ENCODE measurements at places on chromosomes 13 and 19.

- DNase-seq: no peak
Measured at GRCh38 chr13:112772929-112773328, 83.1 kb downstream of the ATP11A start.

DNA sequence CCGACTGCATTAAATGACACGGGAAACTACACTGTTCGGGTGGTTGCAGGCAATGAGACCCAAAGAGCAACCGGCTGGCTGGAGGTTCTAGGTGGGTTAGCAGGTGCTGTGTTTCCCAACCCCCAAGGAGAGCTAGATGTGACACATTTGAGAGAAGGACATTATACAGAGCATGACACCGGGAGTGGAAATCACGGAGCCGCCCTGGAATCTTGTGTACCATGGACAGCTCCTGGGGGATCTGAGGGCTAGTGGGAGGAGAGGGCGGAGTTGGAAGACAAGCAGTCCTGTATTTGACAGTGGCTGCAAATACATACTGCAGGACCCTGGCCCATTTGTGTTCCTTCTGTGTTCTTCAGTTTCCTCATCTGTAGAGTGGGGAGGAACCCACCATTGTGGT lies 2.3 kb downstream of the CEACAM18 start:
- DNase-seq: no peak

DNA sequence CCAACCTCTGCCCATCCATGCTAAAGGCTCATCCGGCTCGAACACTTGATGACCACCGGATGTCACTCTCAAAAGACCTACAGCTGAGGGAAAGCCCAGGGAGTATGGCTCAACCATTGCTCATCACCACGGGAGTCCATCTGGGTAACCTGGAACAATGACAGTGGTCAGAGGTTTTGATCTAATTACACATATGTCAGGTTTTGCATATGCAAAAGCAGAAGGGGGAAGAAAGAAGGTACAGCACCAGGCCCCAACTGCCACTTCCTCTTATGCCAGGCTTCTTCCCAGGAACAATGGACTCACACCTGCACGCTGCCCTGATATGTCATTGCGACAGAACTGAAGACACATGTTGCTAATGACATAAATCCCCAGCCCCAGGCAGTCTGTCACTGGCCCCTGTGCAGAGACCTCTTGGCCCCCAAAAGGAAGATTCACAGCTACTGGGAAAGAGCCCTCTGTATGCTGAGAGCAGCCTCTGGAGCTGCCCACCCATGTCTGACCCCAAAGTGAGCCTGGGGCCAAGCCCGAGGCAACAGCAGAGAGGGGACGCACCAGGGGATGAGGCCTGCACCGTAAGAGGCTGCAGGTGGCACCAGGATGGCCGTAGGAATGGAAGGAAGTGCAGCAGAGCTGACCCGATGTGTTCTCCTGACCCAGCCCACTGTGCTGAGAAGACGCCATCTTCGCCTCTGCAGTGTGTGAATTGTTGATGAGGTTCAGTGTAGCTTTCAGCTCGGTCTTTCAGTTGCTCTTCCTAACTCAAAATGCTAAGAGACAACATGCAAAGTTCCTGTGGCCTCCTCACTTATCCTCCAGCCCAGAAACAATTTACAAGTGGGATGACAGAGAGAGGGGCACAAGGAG lies 26.3 kb downstream of the EPS15L1 start:
- DNase-seq: no peak

GRCh38 chr19:31664096-31664495 lies 314.9 kb upstream of the TSHZ3 start:
- DNase-seq: no peak

- no peak for DNase-seq
Measured at GRCh38 chr13:48038761-48039160, 1.2 kb downstream of the NUDT15 start.

- DNase-seq: no peak
Measured at GRCh38 chr13:61113140-61113658, 302.4 kb downstream of the PCDH20 start.

DNA sequence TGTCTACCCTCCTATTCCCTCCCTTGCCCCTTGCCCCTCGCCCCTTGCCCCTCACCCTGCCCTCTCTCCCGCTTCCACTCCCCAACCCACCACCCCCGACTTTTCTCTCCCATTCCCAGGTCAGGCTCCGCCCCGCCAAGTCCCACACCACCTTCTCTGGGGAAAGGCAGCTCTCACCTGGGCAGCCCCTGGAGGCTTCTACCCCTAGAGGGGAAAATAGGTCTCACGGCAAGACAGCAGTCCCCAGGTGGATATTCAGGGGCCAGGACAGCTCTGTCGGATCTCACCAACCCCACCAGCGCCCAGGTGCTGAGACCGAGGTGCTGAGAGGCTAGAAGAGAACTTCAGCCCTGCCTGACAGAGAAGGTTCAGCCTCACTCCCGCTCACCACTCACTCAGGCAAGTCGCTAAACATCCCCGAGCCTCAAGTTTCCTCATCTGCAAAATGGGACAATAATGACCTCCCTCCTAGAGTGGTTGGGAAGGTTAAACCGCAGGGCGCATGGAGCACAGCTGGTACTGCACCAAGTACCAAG lies 1.4 kb upstream of the ERFL start:
- no peak for DNase-seq

DNA sequence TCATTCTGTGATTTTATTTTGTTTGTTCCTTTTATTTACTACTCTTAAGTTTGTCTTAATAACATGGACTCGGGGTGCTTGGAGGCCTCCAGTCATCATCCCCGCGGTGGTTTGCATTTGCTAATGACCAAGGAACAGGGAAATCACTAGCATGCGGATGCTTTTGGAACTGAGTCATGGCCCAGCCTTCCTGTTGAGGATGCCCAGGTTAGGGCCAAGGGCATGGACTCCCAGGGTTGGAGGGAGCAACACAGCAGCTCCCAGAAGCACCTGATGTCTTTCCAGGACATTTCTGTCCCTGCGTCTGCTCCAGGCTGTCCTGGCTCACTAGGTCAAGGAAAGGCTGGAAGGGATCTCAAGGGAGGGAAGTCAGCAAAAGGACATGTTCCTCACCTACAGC lies 423.7 kb upstream of the TSHZ3 start:
- no peak for DNase-seq

DNA sequence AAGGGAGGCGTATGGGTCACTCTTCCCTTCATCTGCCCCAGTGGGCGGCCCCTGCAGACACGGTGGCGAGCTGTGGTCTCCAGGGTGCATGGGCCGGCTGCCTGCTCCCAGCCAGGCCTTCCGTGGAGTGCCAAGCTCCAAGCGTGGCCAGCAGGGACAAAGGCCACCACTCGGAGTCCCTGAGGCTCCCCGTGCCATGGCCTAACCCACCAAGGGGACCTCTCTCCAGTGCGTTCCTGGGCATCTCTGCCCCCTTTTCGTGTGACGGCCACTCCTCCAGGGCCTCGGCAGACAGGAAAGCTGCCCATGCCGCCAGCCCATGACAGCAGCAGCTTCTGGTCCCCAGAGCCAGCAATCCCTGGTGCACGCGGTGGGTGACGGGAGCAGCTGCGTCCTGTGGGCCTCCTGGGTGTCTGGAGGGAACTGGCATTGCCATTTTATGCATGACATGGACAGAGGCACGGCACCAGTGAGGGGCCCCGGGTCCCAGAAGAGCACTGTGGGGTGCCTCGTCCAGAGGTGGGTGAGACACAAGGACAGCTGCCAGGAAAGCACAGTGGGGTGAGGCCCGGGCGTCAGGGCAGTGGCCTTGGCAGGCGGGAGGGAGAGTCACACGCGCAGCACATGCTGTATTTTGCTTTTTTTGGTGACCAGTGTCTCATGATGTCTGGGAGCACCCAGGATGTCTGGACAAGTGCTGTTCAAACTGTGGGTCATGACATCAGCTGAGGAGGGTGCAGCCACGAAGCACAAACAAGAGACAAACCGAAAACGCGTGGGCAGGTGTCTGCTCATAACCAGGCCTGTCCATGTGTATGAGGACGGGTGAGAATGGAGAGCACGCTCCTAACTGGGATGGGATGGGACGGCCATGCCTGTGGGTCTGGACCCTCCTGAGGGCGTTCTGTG lies 32.3 kb downstream of the CEBPG start:
- no peak for DNase-seq

DNA sequence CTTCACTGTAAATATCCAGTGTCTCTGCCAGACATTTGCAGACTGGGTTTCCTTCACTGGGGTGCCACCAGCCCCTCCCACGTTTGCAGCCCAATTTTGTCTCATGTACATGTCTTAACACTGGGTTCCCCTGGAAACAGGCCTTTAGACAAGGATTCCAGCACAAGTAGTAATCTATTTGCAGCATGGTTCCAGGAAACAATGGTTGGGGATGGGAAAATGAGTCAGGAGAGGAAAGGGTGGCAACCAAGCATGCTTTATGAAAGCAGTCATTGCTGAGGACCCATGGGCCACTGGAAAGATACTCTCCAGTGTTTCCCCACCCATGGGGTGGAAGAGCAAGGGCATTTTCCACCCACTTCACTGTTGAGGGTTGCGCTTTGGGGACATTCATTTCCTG lies 53.6 kb upstream of the FARP1 start:
- no peak for DNase-seq

DNA sequence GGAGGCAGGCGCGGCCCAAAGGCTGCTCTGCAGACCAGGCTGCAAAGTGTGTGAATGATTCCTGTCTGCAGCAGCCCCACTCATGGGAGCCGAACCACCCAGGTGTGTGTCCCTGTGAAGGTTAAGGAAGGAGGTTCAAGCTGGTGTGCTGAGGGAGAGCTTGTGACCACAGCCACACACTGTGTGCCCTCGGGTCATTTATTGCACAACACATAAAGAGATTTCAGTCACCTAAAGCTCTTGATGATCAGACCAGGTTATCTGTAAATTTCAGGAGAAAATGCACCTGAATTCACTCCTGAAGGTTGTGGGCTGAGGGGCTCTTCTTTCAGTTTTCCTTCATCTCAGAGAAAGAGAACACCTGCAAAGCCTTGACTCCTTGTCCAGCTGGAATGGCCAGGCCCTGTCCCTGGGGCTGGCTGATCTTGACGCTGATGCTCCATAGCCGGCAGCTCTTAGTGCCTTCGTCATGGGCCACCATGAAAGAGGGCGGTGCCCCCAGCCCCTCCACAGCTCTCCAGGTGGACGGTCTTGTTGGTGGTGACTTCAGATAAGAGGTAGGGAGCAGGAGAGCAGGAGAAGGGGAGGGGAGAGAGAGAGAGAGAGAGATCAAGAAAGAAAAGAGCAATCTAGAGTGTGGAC lies 110.8 kb upstream of the C1QTNF9B start:
- no peak for DNase-seq

DNA sequence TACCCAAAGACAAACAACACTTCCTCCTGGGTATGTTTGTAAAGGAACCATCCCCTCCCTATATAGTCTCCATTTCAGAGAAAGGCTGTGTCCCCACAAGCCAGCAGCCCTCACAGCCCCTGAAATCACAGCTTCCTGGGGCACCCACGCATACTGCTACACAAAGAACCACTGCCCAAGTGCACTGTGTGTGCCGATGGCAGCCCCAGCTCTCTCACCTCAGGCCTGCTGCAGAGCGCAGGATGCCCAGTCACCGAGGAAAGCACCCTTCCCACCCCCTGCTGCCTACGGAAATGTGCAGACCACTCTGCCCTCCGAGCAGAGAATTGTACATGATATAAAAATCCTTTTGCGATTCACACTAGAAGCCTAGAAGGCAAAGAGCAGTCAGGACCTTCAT lies 39.4 kb downstream of the SOHLH2 start:
- DNase-seq: no peak

DNA sequence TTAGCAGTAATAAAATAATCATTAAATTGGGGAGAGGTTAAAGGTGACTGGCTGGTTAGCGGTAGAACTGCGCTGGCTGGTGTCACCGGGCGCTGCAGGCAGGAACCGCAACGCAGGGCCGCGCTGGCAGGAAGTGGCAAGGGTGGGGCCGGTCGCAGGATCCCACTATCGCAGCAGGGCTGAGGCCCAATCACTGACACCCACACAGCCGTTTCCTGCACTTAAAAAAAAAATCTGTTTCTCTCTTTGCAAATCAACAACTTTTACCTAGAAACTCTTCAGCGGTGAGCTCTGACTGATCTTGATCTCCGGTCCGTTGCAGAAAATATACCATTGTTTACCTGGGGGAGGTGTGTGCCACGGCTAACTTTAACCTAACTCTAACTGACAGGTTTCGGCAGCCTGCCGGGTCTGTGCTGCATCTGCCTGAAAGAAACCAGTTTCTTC lies 46.9 kb downstream of the KLF2 start:
- no peak for DNase-seq

- no peak for DNase-seq
Measured at GRCh38 chr13:27257233-27257568, 5.8 kb downstream of the RPL21 start.

- no peak for DNase-seq
Measured at GRCh38 chr19:47093841-47094240, 19.7 kb downstream of the ZC3H4 start.

DNA sequence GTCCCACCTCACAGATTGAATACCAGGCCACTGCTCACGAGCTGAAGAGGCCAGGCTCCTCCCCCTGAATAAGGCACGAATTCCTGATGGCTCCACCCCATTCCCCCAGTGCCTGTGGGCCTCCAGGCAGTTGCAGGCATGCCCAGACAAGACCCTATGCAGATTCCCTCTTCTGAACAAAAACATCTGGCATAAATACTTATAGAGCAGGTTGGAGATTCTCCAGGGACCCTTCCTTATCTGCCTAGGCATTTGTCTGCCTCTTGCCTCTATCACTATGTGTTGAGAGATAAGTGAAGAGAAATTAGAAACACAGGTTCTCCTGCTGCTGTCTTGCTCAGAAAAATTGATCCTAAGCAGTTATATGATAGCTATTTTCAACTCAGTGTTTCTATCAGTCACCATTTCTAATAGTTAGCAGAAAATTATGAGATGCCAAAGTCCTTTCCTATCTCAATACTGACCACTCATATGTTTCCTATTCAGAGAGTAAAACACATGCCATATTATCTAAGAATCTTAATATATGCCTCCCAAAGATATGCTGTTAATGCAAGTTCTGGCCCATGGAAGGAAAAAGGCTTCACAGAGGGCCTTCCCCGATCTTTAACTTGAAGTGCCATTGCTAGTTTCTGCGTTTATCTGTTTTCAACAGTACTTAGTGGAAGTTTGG lies 364.0 kb downstream of the KCTD12 start:
- no peak for DNase-seq

DNA sequence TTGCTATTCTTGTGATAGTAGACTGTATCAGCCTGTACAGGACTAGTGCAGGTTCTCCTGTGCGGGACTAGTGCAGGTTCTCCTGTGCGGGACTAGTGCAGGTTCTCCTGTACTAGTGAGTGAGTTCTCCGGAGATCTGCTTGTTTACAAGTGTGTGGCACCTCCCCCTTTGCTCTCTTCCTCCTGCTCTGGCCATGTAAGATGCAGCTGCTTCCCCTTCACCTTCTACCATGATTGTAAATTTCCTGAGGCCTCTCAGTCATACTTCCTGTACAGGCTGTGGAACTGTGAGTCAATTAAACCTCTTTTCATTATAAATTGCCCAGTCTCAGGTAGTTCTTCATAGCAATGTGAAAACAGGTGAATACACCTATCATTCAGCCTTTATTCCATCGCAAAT lies 289.6 kb downstream of the TEX29 start:
- DNase-seq: no peak

- no peak for DNase-seq
Measured at GRCh38 chr19:1917146-1917545, 11.9 kb downstream of the ADAT3 start.

- no peak for DNase-seq
Measured at GRCh38 chr13:30323524-30323923, 16.2 kb upstream of the KATNAL1 start.
